SK-N-SH (cell line): ENCODE measurements at places on chromosomes 12 and 14.

GRCh38 chr12:121537814-121538698, 42.8 kb downstream of the KDM2B start:
- peak; percentile 79 for DNase-seq

DNA sequence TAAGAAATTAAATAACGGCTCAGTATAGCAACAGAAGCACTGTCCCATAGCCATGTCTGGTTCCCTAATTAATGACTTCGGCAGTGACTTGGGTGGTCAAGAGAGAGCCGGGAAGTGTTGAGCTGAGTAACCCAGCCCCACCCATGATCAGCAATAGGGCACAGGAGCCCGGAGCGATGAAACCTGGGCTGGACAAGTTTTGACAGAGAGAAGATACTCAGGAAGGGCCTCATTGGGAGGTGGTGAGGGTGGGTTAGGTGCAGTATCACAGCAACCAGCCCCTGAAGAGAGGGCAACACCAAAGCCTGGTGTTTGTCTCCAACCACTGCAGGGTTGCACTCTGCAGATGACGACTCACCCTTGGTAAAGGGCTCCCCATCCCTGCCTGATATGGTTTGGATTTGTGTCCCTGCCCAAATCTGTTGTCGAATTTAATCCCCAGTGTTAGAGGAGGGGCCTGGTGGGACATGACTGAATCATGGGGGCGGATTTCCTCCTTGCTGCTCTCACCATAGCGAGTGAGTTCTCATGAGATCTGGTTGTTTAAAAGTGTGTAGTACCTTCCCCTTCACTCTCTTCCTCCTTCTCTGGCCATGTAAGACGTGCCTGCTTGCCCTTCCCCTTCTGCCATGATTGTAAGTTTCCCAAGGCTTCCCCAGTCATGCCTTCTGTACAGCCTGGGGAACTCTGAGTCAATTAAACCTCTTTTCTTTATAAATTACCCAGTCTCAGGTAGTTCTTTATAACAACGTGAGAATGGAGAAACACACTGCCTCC, 124.9 kb upstream of the MED13L start:
- no peak for DNase-seq

DNA sequence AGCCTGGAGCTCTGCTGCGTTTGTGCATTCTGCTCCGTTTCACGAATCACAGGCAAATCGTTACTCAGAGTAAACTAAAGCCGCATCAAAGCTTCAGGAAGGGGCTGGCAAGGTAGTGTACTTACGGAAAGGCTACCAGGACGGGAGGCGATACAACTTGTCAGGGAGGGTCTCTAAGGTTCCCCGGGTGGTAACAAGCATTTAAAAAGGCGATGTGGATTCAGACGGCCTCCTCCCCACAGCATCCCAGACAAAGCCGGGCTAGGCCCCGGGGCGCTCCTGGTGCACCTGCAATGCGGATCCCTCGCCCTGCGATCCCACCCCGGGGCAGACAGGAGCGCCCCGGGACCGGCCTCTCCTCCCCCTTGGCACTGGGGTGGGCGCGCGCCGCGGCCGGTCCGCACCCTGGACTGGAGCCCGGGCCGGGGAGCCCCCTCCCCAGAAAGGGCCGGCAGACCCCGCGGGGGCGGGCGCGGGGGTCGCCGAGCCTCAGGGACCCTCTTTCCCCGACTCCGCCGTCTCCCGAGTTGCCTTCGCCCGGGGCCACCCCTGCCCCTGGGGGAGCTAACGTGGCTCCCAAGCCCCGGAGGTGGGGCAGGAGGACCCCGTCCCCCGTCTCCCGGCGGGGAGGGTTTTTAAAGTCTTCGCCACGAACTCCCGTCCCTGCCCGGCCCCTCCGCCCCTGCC, 718 bp downstream of the CCDC92 start:
- peak; percentile 69 for DNase-seq

- no peak for DNase-seq
These were observed 125.6 kb downstream of the PDE3A start for GRCh38 chr12:20493934-20494333.

- DNase-seq, result peak; percentile 8
These were observed 78.4 kb upstream of the TSPAN8 start for GRCh38 chr12:71236133-71236660.

DNA sequence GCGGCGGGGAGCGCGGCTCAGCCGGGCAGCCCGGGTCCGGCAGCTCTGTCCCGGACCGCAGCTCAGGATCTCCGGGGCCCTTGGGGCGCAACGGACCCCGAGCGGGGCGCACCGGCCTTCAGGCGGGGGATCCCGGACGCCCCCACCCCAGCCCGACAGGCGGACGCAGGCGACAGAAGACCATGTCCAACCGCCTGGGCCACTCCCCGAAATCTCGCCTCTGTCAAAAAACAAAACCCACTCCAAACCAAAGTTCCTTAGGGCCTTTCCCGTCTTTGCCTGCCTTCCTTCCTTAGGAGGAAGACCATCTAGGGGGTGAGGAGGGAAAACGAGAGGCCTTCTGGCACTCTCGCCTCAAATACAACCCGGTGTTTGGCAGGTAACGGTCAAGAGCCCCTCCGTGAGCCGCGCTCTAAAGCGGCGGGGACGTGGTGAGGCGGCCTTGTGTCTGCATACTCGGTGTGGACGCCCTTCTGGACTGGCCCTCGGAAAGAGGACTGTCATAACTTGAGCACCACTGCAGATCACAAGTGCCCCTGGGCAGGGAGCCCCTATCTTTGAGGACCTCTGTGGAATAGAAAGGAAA, 604 bp downstream of the HCFC2 start:
- DNase-seq, result peak; percentile 34

- no peak for DNase-seq
These were observed 2.8 kb downstream of the OLR1 start for GRCh38 chr12:10169104-10169503.

- no peak for DNase-seq
These were observed 42.7 kb downstream of the CDC42BPB start for GRCh38 chr14:103014466-103015228.

GRCh38 chr12:113097716-113098440, 37.7 kb downstream of the RASAL1 start:
- DNase-seq, result peak; percentile 93

DNA sequence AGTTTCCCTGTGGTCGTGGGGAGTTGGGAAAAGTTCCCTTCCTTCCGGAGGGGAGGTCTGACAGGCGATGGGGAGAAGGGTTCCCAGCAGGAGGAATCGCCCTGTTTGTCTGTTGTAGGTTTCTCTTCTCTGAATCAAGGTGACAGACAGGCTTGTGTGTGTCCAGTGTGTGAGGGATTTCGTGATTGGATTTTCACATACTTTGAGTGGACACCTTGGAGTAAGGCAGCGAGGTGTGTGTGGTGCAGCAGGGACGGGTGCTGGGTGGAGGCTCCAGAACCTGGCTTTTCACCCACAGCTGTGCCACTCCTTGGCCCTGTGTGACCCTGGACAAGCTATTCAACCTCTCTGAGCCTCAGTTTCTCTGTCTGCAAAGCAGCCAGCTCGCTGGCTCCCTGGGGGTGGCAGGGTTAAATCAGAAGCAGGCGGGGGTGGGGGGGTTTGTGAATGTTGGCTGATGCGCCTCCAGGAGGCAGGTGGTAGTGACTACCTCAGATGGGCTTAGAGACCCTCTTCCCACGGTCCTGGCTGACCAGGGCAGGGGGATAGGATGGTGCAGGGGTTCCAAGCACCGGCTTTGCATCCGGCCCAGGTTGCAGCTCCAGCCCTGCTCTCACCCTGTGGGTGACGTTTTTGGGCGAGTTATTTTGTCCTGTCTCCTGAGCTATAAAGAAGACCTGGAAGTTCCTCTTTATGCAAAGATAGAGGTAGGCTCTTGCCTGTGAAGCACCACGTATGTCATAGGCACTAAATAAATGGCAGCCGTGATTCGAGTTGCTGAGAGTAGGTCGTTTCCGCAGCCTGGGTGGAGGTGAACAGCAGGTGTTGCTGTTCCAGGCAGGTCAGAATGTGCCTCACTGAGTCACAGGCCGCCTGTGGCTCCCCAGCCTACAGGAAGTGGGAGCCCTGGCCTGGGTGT, 679 bp downstream of the BDKRB2 start:
- DNase-seq, result no peak

DNA sequence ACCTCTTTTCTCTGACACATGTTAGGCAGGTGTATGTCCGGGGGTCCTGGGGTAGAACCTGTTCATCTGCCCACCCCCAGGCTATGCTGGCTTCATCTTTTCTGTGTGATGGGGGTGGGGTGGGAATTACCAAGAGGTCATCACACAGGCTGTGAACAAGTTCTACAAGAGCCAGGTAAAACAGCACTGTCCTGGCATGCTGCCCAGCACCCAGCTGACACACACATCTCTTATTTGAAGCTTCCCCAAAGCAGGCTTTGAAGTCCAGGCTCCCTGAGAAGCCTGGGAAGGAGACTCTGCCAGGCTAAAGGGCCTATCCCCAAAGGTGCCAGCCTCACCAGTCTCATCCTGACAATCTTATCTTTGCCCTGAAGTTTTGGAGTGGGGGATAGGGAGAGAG, 141.1 kb downstream of the ALG10 start:
- DNase-seq, result no peak

DNA sequence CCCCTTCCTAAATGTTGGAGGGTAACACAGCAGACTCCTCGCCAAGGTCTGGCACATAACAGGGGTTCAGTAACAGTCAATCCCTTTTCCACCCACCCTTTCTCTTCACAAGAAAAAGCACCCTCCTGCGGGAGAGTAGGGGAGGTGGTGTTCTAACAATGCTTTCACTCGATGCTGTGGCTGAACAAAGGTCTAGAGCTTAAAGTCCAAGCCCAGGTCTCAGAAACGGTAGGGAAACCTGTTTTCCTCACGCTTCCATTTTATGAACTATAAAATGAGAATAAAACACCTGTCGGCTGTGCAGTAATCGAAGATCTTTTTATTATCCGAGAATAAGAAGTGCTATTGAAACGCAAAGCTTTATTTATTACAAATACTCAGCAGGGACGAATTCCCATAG, 20.9 kb upstream of the CACNA2D4 start:
- no peak for DNase-seq

- DNase-seq, result no peak
These were observed 9.5 kb upstream of the SERPINA3 start for GRCh38 chr14:94602722-94603121.

DNA sequence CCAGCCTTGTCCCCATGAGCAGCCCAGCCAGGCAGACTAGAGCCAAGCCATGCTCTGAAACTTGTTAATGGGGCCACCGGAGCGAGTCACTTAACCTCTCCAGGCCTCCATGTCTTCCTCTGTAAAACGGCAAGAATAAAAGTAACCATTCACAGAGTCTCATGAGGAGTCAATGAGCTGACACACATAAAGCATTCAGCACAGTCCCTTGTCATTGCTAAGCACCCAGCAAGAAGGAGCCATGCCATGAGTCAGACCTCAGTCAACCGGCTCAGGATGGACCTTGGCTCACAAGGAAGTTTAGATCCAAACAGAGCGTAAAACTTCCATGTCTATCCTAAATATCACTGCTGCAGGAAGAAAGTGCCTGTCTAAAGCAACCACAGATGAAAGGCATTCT, 10.6 kb downstream of the FICD start:
- no peak for DNase-seq

DNA sequence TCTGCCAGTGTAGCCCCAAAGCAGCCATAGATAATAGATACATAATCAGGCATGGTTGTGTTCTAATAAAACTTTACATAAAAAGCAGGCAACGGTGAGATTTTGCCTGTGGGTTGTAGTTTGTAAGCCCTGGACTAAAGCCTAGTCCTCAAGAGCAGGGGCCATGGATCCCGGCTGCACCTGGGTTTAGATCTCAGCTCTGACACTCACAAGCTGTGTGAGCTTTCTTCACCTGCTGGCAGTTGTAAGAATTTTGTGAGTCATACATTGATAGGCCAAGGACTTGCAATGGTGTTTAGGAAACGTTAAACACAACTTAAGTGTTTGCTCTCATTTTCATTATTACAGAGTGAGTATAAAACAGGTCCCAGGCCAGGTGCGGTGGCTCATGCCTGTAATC, 395.8 kb upstream of the TBX3 start:
- DNase-seq, result no peak

GRCh38 chr12:120276734-120277133, 11.2 kb upstream of the PXN start:
- DNase-seq, result no peak

DNA sequence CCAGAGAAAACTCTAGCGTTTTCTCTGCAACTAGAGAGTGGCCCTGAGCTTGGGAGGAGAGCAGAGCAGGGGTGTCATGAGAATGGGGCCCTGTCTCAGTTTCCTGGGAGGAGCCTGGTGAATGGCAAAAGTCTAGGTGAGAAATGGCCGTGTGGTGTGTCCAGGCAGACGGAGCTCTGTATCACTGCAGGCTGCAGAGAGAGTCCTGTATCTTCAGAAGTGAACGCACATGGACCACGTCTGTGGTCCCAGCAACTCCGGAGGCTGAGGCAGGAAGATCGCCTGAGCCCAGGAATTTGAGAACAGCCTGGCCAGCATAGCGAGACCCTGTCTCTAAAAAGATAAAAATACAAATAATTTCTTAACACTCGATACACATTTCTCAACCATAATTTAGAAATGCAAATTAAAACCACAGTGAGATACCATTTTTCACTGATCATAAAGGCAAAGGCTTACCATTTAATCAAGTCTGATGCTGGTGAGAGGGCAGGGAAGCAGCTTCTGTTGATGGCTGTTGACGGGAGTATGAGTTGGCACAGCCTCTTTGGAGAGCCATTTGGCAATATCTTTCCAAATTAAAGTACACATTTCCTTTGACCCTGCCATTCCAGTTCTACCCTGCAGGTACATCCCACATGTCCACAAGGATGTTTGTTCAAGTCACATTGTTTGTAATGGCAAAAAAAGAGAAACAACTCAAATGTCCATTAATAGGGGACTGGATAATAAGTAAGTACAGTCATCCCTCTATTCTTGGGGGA, 51.0 kb downstream of the NFKBIA start:
- DNase-seq, result no peak

- DNase-seq, result no peak
These were observed 114.8 kb downstream of the PHETA1 start for GRCh38 chr12:111254106-111254505.

DNA sequence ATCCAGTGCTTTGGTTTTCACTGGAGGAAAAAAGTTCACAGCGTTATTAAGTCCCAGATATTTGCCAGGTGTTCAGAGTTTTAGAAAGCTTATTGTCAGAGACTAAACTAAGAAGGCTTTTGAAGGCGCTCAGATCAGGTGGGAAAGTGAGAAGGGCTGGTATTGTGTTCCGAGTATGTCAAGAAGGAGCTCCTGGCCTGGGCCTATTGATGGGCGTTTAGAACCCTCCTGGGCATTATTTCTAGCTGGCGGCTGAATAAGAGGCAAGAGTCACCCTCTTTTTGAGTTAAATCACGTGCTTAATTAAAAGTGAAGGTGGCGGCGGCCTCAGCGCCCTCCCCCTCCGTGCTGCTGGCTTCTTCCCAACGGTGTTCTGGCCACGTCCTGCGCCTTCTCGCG, 20.9 kb upstream of the GNS start:
- no peak for DNase-seq

DNA sequence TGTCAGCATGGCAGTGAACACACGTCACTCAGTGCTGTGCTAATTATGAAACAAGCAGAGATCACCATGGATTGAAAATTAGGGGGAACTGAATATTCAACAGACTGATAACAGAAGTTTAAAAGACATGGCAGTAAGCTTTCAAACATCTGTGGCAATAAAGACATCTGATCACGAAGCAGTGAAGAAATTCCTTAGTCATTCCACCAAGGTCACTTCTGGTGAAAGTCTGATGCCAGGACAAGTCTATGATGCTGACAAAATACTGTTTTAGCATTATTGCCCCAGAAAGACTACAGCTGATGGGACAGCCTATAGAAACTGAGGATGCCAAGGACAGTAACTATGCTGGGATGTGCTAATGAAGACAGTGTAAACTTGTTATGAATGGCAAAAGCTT, 126.9 kb upstream of the RBM19 start:
- no peak for DNase-seq
